ENCODE measurements at places on chromosomes 2 and 18.
A peak's percentile ranks its signal among the peaks of the same experiment; 100 is the strongest.

GRCh38 chr2:33167622-33168245 lies 221.0 kb downstream of the LTBP1 start:
- no peak for DNase-seq

DNA sequence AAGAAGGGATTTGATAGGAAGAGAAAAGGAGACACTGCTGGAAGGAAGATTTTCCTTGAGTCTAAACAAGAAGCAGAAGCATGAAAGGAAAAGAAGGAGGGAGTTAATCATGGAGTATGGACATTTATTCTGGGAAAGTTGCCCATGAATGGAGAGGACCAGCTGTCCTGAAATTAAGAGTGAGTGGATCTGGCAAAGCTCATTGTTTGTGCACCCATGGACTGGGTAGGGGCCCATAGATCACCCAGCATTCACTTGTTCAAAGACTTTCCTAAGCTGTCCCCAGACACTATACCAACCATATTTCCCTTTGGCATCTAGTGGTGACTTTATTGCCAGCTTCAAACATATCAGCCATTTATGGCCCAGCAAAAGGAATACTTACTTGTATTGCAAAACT lies 422.7 kb downstream of the FBXO15 start:
- no peak for DNase-seq

- DNase-seq = no peak
Observed at GRCh38 chr18:1784113-1784512, 787.2 kb downstream of the METTL4 start.

DNA sequence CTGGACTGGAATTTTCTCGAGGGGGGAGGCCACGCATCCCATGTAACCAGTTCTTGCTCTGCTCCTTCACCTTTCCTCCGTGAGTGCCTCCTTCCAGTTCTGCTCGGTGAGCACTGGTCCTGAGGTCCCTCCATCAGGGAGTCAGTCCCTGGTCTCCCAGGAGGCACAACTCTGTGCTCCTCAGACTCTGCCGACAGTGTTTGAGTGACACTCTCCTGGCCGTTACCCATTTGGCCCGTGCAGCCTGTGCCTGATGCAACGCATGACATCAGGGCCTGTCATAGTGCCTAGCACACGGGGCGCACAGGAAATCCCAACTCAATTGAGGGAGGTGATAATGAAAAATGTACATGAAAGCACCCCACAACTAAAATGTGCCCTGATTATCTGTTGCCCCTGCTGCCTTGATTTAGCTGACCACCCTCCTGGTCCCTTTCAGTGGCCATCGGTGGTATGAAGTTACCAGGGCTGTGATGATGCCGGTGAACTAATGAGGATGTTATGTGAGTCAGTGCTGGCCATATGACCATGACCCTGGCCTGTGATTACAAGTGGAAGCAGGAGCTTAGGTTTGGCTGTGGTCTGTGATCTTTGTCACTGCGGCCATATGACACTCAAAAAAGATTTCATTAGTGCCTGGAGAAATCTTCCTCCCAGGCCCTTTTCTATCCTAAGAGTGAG lies 144.6 kb downstream of the TDRD15 start:
- no peak for DNase-seq

- no peak for DNase-seq
Observed at GRCh38 chr18:46372670-46373069, 268.5 kb downstream of the HAUS1 start.

DNA sequence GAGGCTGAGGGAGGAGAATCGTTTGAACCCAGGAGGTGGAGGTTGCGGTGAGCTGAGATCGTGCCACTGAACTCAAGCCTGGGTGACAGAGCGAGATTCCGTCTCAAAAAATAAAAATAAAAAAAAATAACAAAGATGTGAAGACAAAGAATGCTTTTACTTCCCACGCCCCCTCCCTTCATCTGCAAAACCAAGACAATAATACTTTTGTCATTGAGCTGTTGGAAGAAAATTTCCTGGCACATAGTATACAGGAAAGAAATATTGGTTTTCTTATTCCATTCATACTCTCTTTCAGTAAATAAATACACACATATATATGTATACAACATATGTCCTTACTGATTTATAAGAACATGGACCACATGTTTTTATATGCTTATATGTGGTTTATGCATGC lies 12.2 kb downstream of the GREB1 start:
- no peak for DNase-seq

DNA sequence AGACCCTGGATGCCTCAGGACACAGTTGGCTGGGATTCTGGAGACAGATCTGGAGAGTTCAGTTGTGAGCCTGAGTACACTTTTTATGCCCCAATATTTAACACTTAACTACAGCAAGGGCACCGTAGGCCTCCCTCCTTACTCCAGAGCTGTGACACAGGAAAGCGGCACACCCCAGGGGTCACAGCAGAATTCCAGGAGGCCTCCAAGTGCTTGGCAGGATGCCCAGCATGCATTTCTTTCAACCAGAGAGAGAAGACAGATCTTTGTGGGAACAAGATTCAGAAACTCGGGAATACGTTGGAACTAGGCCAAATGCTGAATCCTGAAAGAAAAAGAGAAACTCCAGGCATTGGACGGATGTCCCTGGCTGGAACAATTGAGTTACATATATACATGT lies 199.2 kb upstream of the NT5C1B start:
- peak; percentile 81 for DNase-seq

GRCh38 chr18:60639836-60640235 lies 267.3 kb upstream of the MC4R start:
- DNase-seq = no peak

GRCh38 chr2:45968946-45969584 lies 317.6 kb downstream of the PRKCE start:
- peak; percentile 31 for DNase-seq

DNA sequence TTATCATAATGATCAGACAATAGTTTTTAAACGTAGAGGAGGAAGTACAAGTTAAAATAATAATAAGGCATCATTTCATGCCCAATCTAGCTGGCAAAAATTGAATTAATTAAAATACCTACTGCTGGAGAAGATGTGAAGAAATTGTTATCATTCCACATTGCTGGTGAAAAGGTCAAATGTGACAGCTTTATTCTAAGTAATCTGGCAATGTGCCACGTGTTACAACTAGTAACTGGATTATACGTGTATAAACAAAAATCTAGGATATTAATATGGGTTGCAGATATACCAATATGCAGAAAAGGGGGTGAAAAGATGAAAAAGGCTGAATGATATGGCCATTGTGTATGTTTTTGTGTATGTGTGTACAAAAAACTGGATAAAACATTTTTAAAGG lies 32.4 kb downstream of the SMAD2 start:
- DNase-seq = no peak

DNA sequence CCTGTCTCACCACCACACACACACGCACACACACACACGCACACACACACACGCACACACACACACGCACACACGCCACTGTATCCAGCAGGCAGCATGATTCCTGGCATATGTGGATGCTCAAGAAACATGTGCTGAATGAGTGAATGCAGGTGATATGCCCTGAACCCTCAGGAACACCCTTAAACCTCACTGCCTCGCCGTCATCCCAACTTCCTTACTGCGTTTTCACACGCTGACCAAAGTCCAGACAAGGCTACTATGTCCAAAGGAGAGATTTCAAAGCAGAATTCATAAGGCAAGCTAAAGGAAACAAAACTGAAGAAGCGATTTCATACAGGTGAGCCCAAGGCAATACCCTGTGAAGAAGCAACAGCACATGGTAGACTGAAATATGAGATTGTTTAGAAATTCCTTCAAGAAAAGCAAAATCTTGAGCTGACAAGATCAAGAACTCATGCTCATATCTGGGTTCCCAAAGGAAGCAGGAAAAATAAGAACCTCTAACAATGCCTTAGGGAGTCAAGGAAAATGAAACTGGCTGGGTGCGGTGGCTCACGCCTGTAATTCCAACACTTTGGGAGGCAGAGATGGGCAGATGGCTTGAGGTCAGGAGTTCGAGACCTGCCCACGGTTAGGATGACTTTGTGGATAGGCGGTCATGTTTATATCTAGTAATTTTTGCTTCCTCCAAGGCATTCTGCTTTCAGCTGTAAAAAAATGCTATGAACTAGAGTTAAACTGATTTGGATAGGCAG lies 69.1 kb downstream of the TNFRSF11A start:
- DNase-seq = no peak

Measured in astrocyte of the hippocampus (primary cell).